ENCODE measurements at places on chromosomes 1 and 21.

DNA sequence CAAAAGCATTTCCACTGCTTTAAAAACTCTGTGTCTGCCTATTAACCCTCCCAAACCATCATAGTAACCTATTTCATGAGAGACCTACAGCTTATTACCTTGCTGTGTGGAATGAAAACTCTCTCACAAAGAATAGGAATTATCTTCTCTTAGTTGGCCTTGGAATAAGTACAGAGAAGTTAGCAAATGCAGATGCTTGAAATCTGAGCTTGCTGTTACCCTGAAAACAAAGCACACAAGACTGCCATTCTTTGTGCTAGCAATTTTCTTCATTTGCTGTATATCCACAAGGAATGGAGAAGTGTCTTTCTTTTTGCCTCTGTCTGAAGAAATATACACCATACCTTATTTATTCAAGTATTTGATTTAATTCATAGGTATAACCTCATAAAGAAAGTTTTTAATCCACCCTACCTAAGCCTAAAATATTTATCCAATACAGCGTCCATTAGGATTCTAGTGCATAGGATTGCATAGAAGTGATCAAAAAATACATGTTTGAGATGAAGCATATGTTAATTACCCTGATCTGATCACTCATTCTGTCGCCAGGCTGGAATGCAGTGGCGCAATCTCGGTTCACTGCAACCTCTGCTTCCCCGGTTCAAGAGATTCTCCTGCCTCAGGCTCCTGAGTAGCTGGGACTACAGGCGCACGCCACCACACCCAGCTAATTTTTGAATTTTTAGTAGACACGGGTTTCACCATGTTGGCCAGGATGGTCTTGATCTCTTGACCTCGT is 451.1 kb downstream of the LTN1 start:
- DNase-seq: no peak

GRCh38 chr1:184748740-184749139 is 5.9 kb downstream of the EDEM3 start:
- no peak for DNase-seq

DNA sequence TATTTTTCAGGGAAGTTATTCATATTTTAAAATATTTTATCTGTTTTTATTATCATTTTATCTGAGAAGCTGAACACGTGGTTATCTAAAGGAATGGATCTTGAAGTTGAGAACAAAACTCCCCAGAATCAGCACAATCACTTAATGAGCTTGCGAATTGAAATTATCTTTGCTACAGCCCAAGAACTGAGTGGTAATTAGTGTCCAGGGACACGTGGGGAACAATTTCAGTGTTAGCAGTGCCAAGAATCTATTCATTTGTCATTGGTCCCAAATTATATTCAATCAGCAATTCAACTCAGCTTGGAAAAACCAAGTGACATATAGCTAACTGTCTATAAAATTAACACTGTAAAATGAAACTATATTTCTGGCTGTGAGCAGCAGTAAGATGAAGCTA is 197.6 kb upstream of the UBE2U start:
- no peak for DNase-seq

DNA sequence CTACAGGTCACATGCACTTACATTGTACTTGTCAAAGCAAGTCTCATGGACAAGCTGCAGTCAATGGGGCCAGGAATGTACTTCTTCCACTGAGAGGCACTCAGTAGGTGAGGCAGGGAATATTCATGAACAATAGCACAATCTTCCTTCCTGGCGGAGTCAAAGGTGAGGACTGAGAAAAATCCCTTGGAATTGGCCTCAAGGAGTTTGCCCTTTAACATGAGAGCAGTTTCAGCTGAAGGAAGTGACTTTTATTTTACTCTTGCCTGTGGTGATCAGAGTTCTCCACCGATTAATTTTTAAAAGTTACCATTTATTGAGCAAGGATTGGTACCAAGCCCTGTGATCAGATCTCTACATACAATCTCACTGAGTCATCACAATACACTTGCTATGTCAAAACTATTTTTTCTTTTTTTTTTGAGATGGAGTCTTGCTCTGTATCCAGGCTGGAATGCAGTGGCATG is 11.2 kb upstream of the AK2 start:
- DNase-seq: no peak

GRCh38 chr1:153465811-153466636 is 5.6 kb upstream of the S100A7 start:
- DNase-seq: peak; percentile 81

Data from H9 (cell line).